ENCODE measurements at places on chromosomes 11 and 22.

DNA sequence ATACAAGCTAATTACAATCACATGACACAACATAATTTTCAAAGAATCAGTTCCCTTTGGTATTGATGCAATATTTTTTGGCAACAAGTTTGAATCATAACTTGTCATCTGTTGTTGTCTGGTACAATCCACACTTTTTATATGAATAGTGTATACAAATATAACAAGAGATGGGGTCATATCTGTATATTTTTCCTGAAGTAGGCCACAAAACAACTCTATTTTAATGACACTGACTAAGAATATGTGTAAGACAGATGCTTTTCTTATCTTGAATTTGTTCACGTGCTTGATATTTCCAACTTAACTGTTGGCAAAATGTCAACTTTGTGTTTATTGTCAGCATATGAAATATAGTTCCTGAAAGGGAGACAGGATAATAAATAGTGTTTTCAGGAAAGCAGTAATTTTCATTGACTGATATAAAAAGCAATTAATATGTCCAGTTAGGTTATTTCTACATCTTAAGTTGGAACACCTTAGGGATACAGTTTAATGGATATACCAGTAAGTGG is 27.9 kb downstream of the NOX4 start:
- DNase-seq: no peak

DNA sequence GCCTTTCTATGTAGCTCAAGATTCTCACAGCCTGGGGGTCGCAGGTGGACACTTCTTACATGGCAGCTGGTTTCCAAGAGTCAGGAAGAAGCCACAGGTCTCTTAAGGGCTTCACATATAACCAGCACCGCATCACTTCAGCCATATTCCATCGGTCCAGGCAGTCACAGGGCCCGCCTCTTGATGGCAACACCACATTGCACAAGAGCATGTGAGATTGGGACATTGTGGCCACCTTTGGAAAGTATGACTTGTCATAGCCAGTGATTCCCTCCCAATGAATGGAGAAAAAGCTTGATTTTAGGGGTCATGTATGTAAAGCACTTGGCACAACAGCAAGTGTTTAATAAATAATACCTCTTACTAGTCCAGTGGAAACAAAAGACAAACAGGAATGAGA is 98.3 kb downstream of the NCAM1 start:
- DNase-seq: no peak

- DNase-seq: no peak
Measured at GRCh38 chr22:45831394-45831793, 145.6 kb downstream of the WNT7B start.

GRCh38 chr11:9142732-9143131 is 51.3 kb upstream of the SCUBE2 start:
- peak; percentile 60 for DNase-seq

- DNase-seq: no peak
Measured at GRCh38 chr11:119891055-119891768, 162.2 kb upstream of the NECTIN1 start.

- DNase-seq: peak; percentile 82
Measured at GRCh38 chr11:12100841-12101242, 9.5 kb upstream of the MICAL2 start.

GRCh38 chr11:69010964-69011623 is 2.0 kb downstream of the MRGPRF start:
- DNase-seq: no peak

All from hypothalamus (tissue), 51 donors.